Mucosa of descending colon (tissue), 3 donors: ENCODE measurements at places on chromosomes 5 and 9. TPM values are rescaled to one million over a fixed set of nuclear protein-coding genes. Genes with fewer than 3 reads are reported as not detected.
A peak's percentile ranks its signal among the peaks of the same experiment; 100 is the strongest.

DNA sequence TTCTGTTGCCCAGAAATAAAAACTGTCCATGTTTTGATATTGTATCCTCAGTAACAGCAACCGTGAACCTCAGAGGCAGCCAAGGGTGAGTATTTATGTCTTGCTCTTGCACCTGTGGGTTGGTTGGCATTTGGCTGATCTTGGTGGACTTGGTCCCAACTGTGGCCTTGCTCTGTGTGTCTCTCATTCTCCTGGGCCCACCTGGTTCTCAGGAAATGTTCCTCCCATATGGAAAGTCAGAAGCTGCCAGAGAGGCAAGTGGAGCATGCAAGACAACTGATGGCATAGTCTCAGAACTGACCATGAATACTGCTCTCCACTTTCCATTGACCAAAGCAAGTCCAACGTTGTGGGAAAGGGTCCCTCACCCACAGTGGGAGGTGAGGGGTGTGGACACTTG lies 13.6 kb upstream of the NINJ1 start:
- DNase-seq = no peak

DNA sequence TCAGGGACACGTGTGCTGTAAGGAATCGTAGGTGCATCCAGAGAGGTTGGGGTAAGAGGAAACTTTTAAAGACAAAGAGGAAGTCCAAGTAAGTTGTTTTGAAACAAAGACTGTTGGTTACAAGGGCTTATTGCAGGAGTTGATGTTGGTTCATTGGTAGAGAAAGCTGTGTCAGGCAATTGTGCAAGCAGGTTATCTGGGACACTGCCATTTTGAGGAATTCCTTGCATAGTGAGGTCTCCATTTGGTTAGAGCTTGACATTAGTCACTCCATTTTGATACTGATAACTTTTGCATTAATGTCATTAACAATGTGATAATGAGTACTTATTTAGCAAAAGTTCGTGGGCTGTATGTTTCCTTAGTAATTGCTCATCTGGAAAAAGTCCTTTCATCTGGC lies 24.9 kb downstream of the CNOT6 start:
- DNase-seq = no peak

GRCh38 chr5:65020492-65020891 lies 251.8 kb downstream of the CWC27 start:
- DNase-seq = no peak

DNA sequence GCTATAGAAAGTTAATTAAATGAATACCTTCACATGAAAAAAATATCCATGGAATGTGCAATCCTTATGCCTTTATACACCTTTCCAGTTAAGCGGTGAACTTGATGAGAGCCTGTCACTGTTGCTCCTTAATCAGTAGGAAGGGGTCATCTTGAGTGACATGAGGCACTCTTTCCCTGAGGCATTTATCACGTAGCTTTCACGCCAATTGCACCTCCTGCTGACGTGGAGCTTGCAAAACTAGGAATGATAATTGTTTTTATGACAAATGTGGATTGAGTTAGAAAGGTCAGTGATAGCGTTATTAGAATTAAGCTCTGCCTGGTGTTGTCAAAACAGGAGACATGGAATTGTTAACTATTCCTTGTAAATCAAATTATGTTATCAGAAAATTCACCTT lies 79.7 kb downstream of the SLF1 start:
- DNase-seq = no peak

- DNase-seq = no peak
Measured at GRCh38 chr5:132099076-132099748, 25.6 kb downstream of the CSF2 start.

DNA sequence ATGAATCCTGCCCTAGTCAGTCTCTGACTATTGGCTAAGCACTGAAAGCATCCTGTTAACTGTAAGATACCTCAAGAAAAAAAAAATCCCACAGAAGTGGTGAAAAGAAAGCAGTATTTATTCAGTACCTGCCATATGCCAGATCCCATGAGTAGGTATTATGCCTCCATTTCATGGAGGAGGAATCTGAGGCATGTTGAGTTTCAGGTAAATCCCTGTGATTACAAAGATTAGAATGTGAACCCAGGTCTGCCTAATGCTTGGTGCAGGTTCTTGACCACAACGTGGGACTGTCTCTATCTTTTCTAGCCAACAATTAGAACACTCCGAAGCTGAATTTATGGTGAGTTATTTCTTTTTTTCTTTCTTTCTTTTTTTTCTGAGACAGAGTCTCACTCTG lies 30.9 kb downstream of the SH3RF2 start:
- DNase-seq = no peak

GRCh38 chr9:131826966-131827525 lies 87.2 kb upstream of the RAPGEF1 start:
- no peak for DNase-seq

- DNase-seq = no peak
Measured at GRCh38 chr5:491119-491855, 33.0 kb downstream of the SLC9A3 start.

- peak; percentile 51 for DNase-seq
Measured at GRCh38 chr5:157540707-157541446, 34.7 kb downstream of the ADAM19 start.

DNA sequence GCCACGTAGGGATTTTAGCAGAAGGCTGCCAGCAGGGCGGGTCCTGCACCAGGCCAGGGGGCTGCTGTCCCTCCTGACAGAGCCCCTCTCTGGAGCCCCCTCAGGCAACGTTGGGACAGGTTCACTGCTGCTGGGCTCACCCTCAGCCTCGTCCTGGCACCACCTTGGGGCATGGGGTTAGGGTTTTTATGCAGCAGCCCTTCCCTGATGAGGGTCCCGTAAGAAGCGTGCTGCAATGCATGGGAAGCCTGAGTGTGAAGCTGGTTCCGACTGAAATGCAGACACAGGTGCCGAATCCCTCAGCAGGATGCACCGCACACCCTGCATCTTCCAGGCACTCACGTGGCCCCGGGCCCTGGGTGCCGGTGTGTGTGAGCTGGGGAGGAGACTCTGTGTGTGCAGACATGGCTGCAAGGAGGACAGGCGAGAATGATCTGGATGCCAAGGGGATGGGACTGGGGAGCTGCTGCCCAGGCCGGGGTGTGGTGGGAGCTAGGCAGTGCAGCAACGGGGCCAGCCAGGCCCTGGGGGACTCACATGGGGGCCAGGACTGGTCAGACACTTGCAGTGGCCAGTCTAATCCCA lies 27.1 kb downstream of the ZDHHC11B start:
- no peak for DNase-seq

- no peak for DNase-seq
Measured at GRCh38 chr9:37201581-37201980, 81.2 kb downstream of the ZCCHC7 start.

- no peak for DNase-seq
Measured at GRCh38 chr9:117365438-117365837, 49.4 kb downstream of the ASTN2 start.

DNA sequence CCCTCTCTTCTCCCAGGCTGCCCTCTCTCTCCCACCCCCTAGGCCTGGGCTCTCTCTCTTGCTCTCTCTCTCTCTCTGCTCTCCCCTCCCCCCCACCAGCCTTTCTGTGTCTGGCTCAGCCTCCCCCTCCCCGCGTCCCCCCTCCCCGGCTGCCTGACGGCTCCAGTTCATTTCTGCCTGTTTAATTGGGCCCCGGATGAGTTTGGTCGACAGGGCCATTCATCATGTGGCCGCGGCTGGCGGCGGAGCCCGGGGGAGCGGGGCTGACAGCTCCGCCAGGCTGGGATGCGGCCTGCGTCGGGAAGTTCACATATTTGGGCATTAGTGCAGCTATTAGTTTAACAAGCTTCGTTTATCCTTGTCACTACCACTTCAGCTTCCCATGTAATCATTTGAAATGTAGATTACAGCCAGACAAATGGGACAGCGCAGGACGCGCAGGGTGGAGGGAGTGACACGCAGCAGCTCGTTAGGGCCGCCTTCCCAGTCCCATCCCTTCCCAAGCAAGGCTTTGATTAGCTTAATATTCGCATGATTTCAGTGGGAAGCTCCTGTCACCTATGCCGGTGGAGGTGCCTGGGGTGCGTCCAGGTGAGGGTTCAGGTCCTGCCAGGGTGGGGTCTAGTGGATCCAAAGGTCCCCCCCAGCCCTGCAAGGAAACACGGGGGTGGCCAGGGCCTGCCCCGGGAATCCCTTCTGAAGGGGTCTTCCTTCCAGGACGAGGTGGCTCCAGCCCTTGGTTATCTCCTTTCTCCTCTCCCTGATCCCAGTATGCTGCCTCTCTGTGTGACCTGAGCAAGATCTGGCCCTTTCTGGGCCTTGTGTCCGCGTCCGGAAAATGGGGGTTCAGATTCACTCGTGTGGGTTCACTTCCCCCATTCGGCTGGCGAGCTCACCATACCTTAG lies 214.8 kb downstream of the PAX5 start:
- DNase-seq = no peak

- DNase-seq = no peak
Measured at GRCh38 chr9:91332546-91333231, 29.0 kb downstream of the AUH start.

GRCh38 chr5:55864606-55865541 lies 13.7 kb downstream of the IL31RA start:
- no peak for DNase-seq

- DNase-seq = no peak
Measured at GRCh38 chr5:96717874-96718273, 55.7 kb downstream of the CAST start.

DNA sequence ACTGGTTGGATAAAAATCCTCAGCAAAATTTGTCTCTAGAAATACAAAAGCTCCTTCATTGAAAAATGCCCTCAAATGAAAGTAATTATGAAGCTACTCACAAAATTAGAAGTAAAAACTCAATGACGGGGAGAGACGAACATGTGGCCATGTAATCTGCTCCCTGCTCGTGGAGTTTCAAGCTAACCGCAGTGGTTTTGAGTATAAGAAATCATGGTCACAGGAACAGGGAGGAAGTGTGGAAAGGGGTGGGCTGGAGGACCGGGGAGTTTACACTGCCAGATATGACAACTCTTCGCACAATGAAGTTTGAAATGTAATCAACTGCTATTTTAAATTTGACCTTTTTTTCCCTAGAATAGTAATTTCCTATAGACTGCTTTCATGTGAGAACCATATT lies 765.4 kb upstream of the DMAC1 start:
- no peak for DNase-seq

- DNase-seq = no peak
Measured at GRCh38 chr9:130715270-130715669, 21.7 kb downstream of the EXOSC2 start.

DNA sequence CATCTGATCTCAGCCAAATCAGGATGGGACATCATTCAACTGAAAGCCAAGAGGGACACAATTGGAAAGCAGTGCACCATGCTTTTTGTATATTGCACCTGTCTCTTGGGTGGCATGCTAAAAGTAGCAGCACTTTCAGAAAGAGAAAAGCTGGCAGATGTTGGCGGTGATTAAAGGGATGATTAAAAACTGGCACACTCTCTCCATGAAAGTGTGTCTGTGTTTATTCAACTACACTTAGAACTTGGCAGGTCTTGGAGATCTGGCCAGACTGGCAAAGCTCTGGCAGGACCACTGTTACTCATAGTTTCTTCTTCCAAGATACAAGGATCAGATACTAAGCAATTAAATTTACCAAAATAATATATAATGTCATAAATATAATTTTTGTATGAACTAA lies 112.9 kb upstream of the ELAVL2 start:
- no peak for DNase-seq

DNA sequence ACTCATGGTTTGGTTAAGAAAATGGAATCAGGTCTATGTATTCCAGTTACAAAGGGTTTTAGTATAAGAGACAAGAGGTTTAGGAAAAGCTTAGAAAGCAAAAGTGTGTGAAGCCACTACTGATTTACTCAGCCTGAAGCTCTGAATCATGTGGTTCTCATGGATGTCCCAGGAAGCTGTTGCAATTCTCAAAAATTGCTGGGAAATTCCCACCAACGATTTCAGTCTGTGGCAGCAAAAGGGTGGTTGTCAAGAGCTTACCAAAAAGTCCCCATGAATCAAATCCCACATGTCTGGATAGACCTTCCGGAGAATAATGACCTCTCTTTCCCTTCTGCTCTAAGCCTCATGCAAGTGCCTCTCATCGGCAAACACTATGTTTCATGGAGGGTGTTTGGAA lies 929.9 kb downstream of the TLE4 start:
- DNase-seq = no peak

DNA sequence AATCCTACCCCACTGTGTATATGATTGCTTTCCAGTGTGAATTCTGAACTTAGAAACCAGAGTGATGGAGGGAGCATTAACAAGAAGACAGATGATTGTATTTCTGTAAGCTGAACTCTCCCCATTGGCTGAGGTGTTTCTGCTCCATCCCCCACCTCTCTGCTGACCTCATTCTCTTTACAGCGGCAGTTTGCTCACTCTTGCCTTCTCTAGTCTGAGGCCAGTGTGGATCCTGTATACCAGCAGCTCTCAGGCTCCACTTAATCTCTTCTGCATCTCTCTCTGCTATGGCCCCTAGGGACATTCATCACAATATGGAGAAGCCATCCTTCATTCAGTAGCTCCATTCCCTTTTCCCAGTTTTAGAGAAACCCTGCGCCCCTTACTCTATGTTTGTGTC lies 358.8 kb downstream of the MAN2A1 start:
- no peak for DNase-seq

Gene PGGT1B
- 72.6 TPM for total RNA-seq

Gene SLCO6A1
- total RNA-seq = not detected

Gene KCNT1
- total RNA-seq = not detected

Gene CTXN3
- not detected for total RNA-seq

Gene CORO2A
- 56.1 TPM for total RNA-seq

Gene NDST1
- 60.6 TPM for total RNA-seq

Gene OR1Q1
- total RNA-seq = not detected

Gene FBLL1
- total RNA-seq = 0.76 TPM
